ENCODE measurements at places on chromosomes 11 and 22.

DNA sequence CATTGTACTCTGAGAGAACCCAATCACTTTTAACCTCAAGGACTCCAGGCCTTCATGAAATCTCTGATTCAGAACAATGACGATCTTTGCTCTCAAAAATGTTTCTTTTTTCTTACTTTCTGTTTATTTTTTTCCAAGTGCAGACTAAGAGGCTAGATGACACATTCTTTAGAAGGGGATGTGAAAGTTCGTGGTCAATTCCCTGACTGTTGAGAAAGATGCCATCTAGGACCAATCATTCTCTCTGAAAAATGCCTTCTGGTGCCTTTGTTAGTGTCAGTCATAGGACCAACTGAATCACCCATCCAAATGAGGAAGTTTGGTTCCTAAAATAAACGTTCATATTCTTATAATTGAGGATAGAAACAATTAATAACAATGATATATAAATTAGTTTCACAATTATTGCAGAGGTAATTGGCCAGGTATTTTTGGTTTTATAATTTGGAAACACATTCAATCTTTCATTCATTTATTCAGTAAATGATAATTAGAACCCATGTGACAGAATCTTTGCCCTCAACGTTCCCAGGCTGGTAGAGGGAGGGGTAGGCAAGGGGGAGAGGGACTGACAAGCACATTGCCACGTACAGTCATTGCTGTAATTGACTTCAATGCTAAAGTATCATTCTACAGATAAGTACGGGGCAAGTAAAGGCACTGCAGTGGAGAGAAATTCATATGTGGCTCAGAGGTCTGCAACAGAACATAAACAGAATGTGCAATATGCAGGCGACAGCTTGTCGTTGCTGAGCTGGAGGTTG is 333.4 kb upstream of the MPPED2 start:
- no peak for DNase-seq

GRCh38 chr22:23385678-23386631 is 194.1 kb downstream of the IGLL1 start:
- DNase-seq: peak; percentile 58

DNA sequence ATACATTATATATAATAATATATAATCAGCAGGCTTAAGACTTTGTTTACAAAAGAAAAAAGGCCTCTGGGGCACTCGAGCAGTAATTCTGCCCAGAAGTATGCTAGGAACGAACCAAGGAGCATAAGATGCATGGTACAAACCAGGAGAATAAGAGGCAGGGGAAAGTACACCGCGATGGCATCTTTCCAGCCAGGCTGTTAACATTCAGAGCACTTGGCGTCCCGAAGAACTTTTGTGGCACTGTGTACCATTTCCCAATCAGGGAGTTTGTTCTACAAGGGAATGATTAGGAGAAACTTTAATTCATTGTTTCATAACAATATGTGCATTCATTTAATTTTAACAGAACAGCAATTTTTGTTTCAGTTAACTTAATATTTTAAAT is 125.1 kb downstream of the WT1 start:
- no peak for DNase-seq

DNA sequence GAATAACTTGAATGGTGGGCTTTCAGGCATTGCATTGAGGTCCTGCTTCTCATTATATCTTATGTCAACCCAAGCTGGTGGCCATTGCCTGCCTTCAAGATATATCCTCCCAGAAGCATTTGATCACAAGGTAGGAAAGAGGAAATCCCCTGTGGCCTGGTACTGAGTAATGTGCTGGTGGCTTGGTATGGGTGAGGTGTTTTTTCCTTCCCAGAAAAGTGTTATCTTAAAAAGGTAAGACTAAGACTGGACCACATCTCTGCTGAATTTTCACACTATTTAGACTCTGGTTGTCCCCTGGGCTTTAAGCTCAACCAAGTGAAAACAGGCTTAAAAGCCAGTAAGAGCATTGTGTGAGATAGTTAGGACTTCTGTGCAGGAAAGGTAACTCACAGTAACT is 3.7 kb downstream of the INSC start:
- DNase-seq: no peak

DNA sequence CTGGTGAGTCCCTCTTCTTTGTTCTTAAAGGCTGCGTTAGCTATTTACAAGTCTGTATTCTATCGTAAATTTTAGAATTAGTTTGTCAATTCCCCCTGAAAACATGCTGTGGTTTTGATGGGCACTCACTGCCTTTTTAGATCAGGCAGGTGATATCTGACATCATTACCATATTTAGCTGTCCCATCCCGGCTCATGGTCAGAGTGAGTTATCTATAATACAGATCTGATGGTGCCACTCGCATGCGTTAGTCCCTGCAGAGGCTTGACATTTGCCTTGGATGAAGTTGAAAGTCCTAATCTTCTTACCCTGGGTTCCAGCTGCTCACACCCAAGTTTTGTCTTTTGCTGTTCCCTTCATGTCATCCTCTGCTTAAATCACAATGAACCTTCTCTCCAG is 150.5 kb upstream of the NARS2 start:
- DNase-seq: no peak

- no peak for DNase-seq
These were observed 560.4 kb downstream of the TBC1D22A start for GRCh38 chr22:47322854-47323253.

- no peak for DNase-seq
These were observed 63.2 kb downstream of the ALX4 start for GRCh38 chr11:44246726-44247125.

DNA sequence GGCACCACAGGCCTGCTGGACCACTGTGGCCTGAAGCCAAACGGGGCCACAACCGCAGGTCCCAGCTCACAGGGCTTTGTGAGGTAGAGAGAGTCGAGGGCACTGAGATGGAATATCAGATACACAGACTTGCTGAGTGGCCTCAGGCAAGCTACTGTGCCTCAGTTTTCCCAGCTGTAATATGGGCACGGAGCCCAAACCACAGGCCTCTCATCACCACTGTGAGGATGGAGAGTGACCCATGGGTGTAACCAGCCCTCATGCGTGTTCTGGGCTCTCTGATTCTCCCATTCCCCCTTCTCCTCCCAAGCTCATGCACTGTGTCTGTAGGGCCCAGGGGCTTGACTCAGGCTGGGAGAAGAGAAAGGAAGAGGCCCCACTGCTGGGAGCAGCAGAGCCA is 4.2 kb downstream of the UNC93B1 start:
- no peak for DNase-seq

DNA sequence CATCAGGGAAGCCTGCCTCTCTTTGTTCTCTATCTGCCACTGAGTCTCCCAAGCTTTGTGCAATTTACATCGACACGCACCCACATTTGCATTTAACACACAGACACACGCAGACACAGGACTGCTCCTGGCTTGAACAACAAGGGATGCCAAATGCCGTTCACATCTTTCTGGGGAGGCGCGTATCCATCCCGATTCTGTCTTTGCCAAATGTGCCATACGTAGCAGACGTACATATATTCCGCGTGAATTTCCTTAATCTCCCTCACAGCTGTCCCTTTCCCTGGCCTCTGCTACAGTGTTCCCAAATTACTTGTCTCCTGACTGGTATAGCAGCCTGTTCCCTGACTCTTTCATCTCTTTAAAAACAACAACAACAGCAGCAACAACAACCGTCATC is 409.5 kb downstream of the MIAT start:
- DNase-seq: no peak

- DNase-seq: no peak
These were observed 430 bp downstream of the CDC42EP1 start for GRCh38 chr22:37560608-37561211.

GRCh38 chr22:37270928-37271650 is 11.2 kb upstream of the CYTH4 start:
- DNase-seq: no peak

- DNase-seq: no peak
These were observed 14.1 kb downstream of the TNKS1BP1 start for GRCh38 chr11:57310630-57311086.

- no peak for DNase-seq
These were observed 463 bp downstream of the TMEM126B start for GRCh38 chr11:85628771-85629341.

GRCh38 chr22:50317674-50318073 is 9.1 kb downstream of the DENND6B start:
- no peak for DNase-seq

GRCh38 chr11:43866520-43866919 is 14.1 kb upstream of the ALKBH3 start:
- no peak for DNase-seq

- DNase-seq: no peak
These were observed 15.1 kb downstream of the DGKZ start for GRCh38 chr11:46362156-46363030.

- no peak for DNase-seq
These were observed 11.9 kb downstream of the CLPB start for GRCh38 chr11:72422414-72422813.

DNA sequence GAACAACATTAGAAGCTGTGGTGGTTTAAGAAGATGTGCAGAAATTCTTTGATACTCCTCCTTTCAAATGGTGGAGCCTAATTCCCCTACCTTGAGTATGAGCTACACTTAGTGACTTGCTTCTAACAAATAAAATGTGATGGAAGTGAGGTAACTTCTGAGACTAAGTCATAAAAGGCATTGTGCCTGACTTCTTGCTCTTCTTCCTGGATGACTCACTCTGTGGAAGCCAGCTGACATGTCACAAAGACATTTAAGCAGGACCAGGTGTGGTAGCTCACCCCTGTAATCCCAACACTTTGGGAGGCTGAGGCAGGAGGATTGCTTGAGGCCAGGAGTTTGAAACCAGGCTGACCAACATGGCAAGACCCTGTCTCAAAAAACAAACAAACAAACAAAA is 3.9 kb upstream of the PLA2G3 start:
- no peak for DNase-seq

DNA sequence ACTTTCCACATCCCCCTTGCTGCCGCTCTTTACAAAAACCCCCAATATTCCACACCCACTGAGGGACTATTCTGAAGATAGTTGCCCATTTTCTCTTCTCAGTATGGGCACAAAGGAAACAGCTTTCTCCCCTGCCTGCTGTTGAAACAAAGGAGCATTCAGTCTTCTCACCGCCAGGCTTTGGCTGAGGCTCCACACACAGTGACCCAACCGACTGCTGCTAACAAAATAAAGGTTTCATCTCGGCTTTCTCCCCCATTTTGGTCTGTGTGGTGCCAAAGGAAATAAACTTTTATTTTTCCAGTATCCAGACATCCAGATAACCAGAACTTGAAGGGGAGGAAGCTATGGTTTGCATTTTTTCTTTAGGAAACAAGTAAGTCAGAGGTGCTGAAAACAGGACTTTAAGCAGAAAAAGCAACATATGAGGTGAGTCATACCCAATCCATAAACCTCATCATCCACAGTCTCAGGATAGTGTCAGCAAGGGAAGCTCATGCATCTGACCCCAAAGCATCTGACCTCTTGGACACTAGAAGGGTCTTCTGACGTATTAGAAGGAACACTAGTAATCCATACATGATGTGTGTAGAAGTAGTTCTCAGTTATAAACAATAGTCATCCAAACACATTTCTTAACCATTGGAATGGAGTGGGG is 6.4 kb downstream of the CLMP start:
- DNase-seq: no peak

GRCh38 chr11:69968396-69969347 is 109.4 kb upstream of the ANO1 start:
- no peak for DNase-seq

DNA sequence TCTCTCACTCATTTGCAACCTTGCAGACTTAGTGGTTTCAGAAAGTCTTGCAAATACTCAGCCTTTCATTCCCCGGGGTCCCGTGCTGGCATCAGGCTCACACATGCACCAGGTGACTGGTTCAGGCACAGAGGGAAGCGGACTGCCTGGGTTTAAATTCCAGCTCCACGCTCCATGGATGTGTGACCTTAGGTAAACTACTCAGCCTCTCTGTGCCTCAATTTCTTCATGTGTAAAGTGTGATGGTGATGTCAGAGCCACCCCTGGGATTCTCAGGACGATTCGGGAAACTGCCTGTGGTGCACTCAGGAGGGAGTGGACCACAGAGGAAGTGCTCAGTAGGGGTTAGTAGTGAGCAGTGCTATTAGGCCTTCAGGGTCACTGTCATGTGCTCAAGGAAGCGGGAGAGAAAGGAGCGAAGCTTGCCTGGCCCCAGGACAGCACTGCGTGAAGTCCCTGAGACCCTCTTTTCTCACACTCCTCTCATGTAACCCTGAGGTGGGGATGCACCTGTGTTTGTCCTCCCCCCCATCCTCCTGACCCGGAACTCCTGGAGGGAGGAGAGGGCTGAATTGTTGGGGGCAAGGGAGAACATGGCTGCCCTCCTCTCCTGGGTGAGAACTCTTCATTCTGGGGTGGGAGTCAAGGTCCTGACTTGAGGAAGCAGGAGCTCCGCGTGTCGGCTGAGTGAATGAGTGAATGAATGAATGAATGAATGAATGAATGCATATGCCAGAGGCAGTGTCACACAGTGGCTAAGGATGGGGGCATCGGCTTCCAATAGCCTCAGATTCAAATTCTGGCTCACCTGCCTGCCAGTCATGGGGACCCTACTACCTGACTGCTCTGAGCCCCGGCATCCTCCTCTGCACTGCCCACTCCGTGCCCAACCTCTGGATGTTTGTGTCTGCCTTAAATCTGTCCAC is 14.4 kb upstream of the UPK3A start:
- no peak for DNase-seq

DNA sequence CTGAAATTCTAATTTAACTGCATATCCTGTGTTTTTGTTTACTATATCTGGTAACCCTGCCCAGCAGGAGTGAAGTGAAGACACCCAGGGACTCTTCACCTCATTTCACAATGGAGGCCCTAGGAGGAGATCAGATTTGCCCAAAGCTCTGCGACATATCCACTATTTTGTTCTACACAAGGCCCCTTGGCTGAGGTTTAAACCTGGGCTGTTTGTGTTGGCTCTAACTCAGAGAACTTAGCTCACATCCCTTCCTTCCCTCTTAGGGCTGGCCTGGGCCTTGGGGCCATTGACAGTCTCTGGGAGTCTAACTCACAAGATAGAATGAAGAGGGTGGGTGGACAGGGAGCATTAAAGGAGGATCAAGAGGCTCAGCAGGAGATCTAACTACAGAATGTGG is 8.2 kb upstream of the PLA2G3 start:
- DNase-seq: no peak

DNA sequence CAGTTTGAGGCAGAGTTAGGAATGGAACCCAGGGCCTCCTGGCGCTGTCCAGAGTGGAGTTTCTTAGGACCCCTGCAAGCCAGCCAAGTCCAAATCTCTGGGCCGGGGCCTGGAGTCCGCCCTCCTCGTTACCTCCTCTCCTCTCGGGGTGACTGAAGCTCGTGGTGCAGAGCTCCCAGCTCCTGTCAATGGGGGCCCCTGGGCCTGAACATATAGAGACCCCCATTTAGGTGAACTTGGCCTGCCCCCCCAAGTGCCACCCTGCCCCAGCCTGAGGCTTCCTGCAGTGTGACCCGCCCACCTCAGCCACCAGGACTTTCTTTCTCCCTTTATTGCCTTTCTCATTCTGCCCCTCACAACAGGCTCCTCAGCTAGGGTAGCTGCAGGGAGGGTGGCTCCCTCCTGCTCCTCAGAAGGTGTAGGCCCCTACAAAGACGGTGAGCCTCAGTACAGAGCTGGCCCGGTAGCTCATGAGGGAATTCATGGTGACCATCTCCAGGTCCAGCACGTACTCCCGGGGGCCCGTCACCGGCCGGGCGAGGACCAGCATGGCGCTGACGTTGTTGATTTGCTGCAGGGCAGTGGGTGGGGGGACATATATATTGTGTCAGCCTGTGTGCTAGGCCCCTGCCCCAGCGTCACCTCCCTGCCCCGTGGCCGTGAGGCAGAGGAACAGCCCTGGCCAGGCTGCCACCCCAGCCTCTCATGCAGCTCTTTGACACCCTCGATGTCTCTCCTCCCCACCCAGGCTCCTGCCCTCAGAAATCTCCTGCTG is 5.9 kb downstream of the EFEMP2 start:
- DNase-seq: no peak
